ENCODE measurements at places on chromosomes 5 and 9.

DNA sequence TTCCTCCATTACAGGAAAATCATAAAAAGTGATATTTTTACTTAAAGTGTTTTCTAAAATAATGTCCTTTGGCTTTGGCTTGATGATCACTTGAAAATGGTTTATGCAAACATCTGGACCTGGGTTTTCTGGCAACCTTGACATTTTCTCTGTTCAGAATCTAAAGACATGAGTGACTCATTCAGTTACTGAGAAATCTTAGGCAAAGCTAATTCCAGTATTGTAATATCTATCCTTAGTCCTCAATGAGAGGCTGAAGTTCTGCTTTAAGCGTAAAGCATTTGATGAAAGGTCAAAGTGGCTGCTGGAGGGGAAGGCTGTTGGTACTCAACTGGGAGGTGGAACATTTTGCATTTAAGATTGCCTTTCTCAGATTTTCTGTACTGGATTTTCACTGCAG, 2.3 kb downstream of the MAN2A1 start:
- DNase-seq, result no peak

GRCh38 chr5:61167382-61167781, 5.1 kb upstream of the SMIM15 start:
- DNase-seq, result no peak

GRCh38 chr5:173623296-173623771, 6.9 kb upstream of the BOD1 start:
- DNase-seq, result no peak

DNA sequence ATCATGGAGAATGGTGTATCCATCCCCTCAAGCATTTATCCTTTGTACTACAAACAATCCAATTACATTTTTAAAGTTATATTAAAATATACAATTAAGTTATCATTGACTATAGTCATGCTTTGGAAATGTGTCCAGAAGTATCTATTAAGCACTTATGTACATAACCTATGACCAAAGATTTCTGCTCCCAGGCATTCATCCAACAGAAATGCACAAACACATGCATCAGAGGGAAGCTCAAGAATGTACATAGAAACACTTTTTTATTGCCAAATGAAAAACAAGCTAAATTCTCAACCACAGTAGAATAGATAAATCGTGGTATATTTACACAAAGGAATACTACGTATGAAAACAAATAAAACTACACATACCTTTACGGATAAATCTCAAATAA, 700.5 kb upstream of the ZNF608 start:
- DNase-seq, result no peak
